Inflammatory macrophage (primary cell): ENCODE measurements at places on chromosomes 6 and 20.
A peak's percentile ranks its signal among the peaks of the same experiment; 100 is the strongest.

- no peak for DNase-seq
Observed at GRCh38 chr20:59604741-59605600, 631 bp downstream of the PHACTR3 start.

DNA sequence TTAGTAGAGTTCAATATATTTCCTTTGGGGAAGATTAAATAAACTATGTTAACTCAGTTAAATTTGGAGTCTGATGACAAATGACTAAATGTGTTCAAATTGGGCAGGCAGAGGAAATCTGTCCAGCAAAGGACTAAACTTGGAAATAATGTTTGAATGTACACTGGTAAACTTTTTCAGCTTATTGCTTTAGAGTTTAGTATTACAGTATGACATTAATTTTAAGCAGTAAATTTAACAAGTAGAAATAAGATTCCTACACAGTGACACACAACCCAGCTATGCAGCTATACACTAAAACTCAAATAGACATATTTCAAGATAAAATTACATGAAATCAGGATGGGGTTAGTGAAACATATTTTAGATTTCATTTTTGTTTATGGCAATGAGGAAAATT, 42.6 kb upstream of the HDGFL1 start:
- no peak for DNase-seq

- no peak for DNase-seq
Observed at GRCh38 chr20:20850407-20850806, 138.0 kb upstream of the RALGAPA2 start.

- no peak for DNase-seq
Observed at GRCh38 chr6:80988286-80988685, 764.2 kb downstream of the TENT5A start.

GRCh38 chr6:61949971-61950370, 336.1 kb downstream of the KHDRBS2 start:
- DNase-seq = no peak

GRCh38 chr6:32375739-32376529, 4.2 kb upstream of the TSBP1 start:
- no peak for DNase-seq

GRCh38 chr20:51022803-51023616, at the start of gene KCNG1:
KCNG1 (minus strand) TSS chr20:51023107; CDS start chr20:51010338, 12,769 bp downstream.
- peak; percentile 63 for DNase-seq

- DNase-seq = peak; percentile 51
Observed at GRCh38 chr6:32941214-32941768, 463 bp upstream of the HLA-DMB start.

DNA sequence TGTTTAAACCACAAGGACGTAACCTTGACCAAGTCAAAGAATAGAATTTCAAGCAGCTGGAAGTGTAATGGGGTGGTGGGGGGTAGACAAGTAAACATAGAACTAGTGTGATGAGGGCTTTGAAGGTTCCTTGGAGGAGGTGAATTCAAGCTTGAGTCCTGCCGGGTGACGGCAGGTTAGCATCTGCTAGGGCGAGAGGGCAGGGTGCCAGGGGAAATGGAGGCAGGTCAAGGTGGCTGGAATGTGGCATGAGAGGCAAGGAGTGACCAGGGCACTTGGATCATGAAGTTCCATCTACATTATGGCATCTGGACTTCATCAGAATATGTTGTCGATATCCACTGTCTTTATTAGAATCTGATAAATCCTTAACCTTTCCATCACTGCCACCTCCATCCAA, 207.5 kb upstream of the SLC35B3 start:
- no peak for DNase-seq

DNA sequence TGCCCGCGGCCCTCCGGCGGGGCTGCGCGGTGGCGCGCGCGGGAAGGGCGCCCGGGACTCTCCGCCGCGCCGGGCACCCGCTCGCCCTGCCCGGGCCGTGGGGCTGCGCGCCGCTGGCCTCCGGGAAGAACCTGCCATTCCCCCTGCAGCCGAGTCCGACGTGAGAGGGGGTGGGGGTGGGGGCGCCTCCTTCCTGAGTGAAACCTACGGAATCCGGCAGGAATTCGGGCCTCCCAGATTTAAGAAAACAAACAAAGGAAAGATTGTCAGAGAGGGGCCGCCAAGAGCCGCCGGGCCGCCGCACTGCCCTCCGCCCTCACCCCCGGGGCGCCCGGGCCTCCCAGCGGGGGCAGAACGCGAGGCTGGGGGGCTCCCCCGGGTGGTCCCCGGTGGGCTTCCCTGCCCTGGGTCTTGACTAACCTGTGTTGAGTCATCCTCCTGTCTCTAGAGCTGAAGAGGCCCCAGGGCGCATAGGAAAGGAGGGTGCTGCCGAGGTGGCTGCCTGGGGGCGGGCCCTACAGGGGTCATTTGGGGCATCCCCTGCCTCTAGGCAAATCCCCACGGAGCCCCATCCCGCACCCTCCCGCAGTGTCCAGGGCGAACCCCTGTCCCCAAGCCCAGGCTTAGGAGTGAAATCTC, 42.2 kb upstream of the FOXP4 start:
- no peak for DNase-seq

GRCh38 chr6:131910219-131910589, 41.0 kb downstream of the CCN2 start:
- no peak for DNase-seq

DNA sequence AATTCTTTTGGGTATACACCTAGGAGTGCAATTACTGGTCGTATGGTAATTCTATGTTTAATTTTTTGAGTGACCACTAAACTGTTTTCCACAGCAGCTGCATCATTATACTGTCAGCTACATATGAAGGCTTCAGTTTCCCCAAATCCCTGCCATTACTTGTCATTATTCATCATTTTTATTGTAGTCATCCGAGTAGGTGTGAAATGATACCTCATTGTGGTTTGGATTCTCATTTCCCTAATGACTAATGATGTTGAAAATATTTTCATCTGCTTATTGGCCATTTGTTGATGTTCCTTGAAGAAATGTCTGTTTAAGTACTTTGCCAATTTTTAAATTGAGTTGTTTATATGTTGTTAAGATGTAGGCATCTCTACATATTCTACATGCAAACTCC, 633.6 kb upstream of the IMPG1 start:
- no peak for DNase-seq

GRCh38 chr20:34573541-34574300, 15.2 kb downstream of the MAP1LC3A start:
- no peak for DNase-seq

- no peak for DNase-seq
Observed at GRCh38 chr20:5772704-5773103, 22.5 kb downstream of the SHLD1 start.
